ENCODE measurements at places on chromosomes 6 and 20.

DNA sequence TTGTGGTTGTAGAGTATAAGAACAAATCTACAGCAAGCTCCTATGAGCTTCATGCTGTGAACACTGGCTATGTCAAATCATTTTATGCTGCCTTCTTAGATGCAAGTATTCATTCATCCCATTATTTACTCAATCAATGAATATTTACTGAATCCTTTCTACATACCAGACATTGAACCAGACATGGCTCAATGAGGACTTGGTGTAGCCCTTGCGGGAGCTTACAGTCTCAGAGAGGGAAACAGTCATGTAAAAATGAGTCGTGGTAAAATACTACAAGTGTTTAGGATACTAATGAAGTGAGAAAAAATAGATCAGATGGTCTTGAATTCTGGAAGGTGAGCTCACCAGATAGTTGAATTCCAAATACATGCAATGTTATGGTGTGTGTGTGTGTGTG, 44.8 kb upstream of the ENPP1 start:
- no peak for DNase-seq

DNA sequence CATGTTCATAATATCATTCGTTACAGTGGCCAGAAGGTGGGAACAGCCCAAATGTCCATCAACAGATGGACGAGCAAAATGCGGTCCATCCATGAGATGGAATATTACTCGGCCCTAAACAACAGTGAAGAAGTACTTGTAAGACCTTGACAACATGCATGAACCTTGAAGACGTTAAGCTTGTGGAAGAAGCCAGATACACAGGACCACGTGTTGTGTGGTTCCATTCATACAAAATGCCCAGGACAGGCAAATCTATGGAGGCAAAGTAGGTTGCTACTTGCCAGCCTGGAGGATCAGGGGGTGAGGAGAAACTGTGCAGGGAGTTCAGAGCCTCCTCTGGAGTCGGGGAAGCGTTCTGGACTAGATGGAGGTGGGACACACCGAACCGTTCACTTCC, 207.1 kb downstream of the ERMARD start:
- DNase-seq: no peak

GRCh38 chr6:157570104-157570503, 189.1 kb downstream of the ZDHHC14 start:
- no peak for DNase-seq

GRCh38 chr20:57773059-57773815, 63.4 kb upstream of the PMEPA1 start:
- DNase-seq: no peak

DNA sequence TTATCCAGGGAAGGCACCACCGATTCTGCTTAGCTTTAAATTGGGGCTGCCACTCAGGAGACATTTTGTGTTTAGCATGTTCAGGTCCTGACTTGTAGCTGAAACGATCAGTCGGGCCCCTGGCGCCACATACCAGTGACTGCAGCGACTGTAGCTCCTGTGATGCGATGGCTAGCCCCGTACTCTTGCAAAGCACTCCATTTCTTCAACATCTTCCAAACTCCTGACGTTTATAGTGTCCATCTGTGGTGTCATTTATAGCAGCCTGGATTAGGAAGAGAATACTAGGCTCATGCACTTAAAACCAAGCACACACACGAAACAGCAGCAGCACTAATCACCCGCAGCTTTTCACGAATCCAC, 13.0 kb downstream of the POU3F2 start:
- no peak for DNase-seq

GRCh38 chr6:55713436-55713835, 134.4 kb upstream of the HMGCLL1 start:
- DNase-seq: no peak

DNA sequence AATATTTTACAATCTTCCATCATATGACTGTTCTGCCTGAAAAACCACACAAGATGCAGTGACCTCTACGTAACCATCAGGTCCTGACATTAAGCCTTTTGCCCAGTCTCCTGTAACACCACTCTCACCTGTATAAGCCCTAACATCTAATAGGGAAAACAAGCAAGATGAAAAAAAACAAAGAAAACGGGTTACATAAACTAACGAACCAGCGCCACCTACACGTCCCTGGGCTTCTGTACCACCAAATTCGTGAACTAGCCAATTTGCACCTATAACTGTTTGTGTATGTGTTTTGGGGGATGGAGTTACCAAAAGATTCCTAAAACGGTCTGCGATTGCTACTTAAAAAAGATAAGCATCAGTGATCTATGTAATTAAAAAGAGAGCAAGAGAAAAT, 70.2 kb downstream of the BLOC1S5 start:
- no peak for DNase-seq

DNA sequence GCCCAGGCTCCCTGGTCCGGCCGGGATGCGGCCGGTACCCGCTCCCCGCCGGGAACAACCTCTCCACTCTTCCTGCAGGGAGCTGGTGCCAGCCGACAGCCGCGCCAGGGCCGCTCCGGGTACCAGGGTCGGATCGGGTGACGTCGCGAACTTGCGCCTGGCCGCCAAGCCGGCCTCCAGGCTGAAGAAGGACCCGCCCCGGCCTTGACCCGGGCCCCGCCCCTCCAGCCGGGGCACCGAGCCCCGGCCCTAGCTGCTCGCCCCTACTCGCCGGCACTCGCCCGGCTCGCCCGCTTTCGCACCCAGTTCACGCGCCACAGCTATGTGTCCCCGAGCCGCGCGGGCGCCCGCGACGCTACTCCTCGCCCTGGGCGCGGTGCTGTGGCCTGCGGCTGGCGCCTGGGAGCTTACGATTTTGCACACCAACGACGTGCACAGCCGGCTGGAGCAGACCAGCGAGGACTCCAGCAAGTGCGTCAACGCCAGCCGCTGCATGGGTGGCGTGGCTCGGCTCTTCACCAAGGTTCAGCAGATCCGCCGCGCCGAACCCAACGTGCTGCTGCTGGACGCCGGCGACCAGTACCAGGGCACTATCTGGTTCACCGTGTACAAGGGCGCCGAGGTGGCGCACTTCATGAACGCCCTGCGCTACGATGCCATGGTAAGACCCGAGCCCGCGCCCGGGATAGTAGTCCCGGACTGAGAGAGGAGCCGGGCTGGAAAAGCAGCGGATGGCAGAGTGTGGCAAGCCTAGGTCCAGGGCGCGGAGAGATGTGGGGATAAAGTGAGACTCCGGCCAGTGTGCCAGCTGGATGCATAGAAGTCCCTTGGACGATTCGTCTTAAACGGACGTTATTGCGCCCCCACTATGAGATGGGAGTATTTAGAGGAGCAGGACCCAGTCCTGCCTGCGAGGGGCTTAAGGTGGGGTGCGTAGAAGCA, at the start of gene NT5E:
NT5E (plus strand) TSS at position 266 of the 942 bp plus-strand sequence; CDS start at position 323, 57 bp downstream.
- no peak for DNase-seq

DNA sequence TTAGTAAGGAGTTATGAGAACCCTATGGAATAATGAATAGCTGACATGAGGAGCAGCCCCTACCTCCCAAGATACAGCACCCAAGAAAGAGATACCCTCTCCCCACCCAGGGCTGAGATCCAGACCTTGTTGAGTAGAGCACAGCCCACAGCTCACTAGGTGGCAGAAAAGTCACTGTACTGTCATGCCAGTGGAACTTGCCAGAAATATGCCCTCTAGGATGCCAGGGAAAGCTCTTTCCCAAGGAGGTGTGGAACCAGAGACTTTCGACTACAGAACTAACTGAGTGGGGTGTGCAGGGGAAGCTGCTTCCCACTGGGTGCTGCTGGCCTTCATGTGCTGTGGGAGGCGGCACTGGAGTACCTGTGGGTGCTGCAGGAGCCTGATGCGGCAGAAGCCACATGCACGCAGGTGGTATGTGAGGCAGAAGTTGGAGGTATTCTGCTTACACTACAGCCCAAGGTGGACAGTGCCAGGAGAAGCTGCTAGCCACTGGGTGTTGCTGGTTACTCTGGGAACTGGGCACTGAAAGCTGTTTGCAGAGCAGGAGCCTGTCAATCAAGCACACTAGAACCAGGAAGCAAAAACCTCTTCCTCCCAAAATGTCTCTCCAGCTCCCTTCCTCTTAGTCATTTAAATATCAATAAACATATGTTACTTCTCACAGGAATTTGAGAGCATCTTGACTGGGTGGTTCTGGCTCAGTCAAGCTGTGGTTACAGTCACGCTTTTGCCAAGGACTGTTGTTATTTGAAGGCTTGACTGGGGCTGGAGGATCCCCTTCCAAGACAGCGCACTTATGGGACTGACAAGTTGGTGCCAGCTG, 17.8 kb downstream of the ARMC12 start:
- DNase-seq: no peak

DNA sequence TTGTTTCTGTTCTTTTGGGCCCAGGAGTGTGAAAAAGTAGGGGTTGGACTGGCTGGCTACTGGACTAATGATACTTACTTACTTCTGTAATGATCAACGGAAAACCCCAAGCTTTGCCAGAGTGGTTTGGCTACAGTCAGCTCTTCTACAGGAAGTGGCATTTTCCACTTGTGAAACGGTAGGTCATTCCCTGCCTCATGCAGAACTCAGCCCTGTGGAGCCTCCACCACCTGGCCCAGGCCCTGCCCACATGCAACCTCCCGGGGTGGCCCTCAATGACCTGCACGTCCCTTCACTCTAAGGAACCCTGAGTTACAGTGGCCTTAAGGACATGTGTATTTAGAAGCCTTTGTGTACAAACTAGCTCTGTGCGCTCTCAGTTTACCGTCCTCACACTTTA, 140.4 kb downstream of the DTNBP1 start:
- DNase-seq: no peak

DNA sequence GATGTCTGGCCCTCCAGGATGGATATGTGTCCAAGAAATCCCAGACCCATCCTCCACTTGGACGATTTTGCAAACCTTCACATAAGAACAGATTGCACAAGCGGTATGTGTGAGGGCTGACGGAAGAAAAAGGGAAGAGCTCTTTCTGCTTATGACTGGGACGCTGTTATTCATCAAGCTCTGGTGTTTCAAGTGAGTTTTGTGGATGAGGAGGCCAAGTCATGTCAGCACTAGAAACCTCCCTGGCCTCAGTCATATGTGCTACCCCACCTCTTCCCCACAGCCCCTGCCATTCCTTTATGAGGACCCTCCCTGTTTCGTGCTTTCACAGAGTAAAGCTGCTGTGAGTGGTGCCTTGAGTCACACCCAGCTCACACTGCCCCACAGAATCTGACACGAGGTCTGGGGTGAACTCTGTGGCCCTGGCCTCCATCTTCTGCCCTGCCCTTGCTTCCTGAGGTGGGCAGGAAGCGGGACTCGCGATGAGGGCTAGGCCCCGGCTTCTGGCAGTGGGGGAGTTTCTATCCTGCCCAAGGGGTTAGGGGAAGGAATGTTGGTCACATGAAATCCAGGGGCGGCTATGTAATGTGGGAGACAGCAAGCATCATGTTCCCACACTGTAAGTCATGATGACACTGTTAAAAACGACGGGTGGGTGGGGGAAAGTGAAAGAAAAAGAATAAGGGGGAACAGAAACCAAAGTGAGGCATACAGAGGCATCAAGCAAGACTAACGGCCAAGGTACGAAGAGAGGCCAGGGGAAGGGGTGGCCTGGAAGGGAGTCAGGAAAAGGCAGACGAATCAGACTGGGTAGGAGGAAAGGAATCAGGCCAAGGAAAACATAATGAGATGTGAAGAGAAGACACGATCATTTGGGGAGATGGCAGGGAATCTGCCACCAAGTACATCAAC, 78.1 kb downstream of the PRDM1 start:
- DNase-seq: peak; percentile 48

DNA sequence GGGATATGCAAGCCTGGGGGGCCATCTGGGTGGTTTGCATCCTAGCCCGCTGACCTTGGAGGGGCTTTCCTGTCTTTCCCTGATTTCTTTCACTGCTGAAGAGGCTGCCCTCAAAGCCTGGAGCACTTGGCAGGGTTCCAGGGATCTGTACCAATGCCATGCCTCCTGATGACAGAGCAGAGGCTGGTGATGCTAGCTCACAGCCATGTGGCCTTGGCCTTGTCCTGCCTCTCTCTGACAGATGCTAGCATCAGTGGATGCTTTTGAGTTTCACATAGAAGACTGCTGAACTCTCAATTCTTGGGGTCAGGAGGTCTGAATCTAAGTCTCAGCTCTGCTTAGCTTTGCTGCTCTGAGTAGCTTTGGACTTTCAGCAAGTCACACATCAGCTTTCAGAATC, 21.9 kb upstream of the RREB1 start:
- no peak for DNase-seq

DNA sequence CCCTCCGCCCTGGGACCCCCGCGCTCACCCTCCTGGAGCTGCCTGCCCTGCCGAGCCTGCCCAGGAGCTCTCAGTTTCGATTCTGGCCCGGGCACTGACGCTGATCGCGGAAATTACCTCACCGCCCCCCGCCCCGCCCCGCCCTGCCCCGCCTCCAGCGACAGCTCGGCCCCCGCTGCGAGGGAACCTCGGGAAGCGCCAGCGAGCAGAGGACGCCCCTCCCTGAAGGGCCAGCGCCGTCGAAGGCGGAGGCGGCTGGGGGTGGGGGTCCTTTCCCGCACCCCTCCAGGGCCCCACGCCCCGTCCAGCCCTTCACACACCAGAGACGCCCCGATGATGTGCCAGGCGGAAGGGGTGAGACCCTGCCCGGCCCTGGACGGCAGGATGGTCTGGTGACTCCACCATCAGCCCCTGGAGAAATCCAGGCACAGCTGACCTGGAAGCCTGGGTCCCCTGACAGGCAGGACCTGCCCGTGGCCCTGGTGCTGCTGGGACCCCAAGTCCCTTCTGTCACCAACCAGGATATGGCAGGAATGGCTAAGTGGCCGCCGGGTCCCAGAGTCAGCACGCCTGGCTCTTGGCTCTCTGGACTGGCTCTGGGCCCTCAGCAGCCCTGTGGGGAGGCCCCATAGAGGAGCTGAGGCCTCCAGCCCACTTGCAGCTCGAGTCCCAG, at the start of gene HELZ2:
HELZ2 (minus strand) TSS at position 84 of the 673 bp plus-strand sequence. CDS start 1,854 bp downstream, outside the sequence.
- DNase-seq: peak; percentile 61

- DNase-seq: no peak
These were observed 20.8 kb downstream of the DAAM2 start for GRCh38 chr6:39812853-39813533.

GRCh38 chr6:53892707-53893106, 97.9 kb downstream of the LRRC1 start:
- no peak for DNase-seq

- DNase-seq: no peak
These were observed 5.3 kb upstream of the SCUBE3 start for GRCh38 chr6:35208419-35208818.

GRCh38 chr6:112321941-112322424, 25.1 kb upstream of the RFPL4B start:
- DNase-seq: no peak

GRCh38 chr6:170114187-170114945, 176.5 kb downstream of the DLL1 start:
- no peak for DNase-seq

GRCh38 chr6:7292596-7293255, 20.3 kb downstream of the SSR1 start:
- DNase-seq: no peak
